ENCODE measurements at places on chromosomes 2 and 18.

GRCh38 chr2:53768242-53768542, 588 bp downstream of the CHAC2 start:
- DNase-seq, result no peak

DNA sequence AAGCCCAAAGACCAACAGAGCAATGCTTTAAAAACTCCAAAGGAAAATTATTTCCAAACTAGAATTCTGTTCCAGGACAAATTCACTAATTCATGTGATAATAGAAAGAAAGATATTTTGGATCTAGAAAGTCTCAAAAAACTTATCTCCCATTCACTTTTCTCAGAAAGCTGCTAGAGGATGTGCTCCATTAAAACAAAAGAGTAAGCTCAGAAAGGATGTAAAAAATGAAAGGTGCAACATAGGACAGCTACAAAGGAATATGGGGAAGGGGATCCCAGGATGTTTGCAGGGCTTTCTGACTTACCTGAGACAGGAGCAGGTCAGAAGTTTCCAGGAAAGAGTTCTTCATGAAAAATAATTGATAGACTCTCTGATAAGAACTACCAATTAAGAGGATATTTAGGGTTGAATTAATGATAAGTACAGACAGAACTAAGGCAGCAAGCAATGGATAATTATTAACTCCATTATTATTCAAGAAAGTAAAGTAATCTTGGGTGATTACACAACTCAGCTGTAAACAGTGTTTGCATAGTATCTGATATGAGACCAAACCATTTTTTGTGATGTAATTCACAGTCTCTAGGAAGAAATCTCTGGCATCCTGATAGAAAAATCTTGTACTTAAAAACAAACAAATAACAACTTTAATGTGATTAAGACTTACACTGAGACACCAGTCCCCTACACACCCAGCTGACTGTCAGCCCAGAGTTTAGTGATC, 20.9 kb downstream of the LYG1 start:
- no peak for DNase-seq

DNA sequence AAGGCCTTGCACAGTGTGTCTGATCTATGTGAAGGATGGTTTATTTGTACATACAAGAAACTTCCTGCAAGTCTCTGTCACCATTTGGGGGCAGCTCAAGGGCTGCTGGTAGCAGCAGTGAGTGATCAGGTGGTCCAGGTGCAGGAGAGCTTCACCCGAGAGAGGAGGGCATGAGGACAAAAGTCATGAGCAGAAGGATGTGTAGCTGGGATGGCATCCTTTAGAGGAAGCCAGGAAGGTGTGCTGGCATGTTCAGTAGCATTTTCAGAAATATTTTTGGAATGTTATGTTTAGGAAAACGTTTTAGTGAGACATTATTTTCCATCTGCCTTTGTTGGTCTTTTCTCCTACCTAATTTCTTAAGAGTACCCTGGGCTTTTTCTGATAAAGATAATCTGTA, 31.9 kb downstream of the VWA3B start:
- no peak for DNase-seq

DNA sequence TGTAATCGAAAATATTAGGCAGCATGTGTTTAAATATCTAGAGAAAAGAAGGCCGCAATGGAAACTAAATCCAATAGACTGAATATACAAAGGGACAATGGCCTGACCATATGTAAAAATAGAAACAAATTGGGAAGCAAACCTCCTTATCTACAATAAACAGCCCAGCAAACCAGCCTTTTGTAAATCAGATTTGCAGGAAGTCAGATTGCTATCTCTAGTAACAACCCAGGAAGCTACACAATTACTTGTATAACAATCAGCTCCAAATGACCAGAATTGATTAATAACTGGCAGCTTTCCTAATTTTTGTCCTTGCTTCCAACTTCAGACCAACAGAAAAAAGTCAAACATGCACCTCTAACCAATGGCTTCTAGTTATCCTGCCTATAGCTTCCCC, 860.0 kb downstream of the CPS1 start:
- no peak for DNase-seq

- DNase-seq, result no peak
Measured at GRCh38 chr2:98485453-98485755, 40.7 kb downstream of the INPP4A start.

DNA sequence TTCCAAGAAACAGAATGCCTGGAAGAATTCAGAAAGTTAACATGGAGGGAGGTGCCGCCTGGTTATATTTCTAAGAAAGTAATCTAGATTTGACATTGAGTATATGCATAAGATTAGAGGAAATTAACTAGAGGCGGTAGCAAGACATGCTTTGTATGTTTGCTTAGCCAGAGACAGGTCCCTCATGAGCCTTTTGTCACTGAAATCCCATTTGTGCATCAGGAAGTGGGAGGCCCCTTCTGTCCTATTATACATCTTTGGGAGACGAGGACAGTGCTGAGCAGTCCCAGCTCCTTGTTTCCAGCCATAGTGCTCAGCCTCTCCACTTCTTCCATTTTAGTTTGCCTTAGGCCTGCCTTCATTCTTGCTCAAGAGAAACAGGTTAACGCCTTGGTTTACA, 115.4 kb upstream of the LHCGR start:
- no peak for DNase-seq
